Activated CD4-positive, alpha-beta T cell treated with anti-CD3 and anti-CD28 coated beads, Interleukin-2, amount 10 ng/mL, durations not matched to agents 24 days and 14 days (primary cell): ENCODE measurements at places on chromosomes 12 and 14.

- no peak for DNase-seq
- no peak overlapping the region for H3K4me3 ChIP-seq
- H3K27me3 ChIP-seq, result no peaks in the 10 kb centered on the region
- no peaks in the 10 kb centered on the region for H3K36me3 ChIP-seq
- peaks cover 5% of the 10 kb centered on the region for H3K4me1 ChIP-seq
Measured at GRCh38 chr14:31277085-31277484, 69.5 kb upstream of the HECTD1 start.

DNA sequence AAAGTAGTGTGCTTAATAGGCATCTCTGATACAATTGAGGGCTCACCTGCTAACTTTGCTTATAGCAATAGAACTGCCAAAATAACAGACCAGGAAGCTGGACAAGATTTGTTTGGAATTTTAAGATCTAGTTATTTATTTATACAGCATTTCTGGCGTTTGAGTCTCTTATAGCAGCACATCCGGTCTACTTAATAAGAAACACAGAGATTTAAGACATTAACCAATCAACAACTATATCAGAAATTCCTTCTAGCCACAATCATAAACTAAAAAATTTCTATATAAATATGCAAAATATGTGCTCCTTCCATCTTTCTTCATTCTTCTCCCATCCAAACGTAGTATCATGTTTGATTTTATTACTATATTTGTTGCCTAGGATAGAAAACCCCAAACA, 2.6 kb downstream of the RTN1 start:
- H3K36me3 ChIP-seq, result no peaks in the 10 kb centered on the region
- H3K4me1 ChIP-seq, result peaks cover 7% of the 10 kb centered on the region
- no peak overlapping the region for H3K4me3 ChIP-seq

- H3K36me3 ChIP-seq, result no peaks in the 10 kb centered on the region
- peaks cover 10% of the 10 kb centered on the region for H3K27me3 ChIP-seq
- H3K27ac ChIP-seq, result no peak overlapping the region
- no peak for DNase-seq
- no peaks in the 10 kb centered on the region for H3K4me1 ChIP-seq
- H3K4me3 ChIP-seq, result no peak overlapping the region
Measured at GRCh38 chr14:30790827-30791226, 83.5 kb upstream of the COCH start.

DNA sequence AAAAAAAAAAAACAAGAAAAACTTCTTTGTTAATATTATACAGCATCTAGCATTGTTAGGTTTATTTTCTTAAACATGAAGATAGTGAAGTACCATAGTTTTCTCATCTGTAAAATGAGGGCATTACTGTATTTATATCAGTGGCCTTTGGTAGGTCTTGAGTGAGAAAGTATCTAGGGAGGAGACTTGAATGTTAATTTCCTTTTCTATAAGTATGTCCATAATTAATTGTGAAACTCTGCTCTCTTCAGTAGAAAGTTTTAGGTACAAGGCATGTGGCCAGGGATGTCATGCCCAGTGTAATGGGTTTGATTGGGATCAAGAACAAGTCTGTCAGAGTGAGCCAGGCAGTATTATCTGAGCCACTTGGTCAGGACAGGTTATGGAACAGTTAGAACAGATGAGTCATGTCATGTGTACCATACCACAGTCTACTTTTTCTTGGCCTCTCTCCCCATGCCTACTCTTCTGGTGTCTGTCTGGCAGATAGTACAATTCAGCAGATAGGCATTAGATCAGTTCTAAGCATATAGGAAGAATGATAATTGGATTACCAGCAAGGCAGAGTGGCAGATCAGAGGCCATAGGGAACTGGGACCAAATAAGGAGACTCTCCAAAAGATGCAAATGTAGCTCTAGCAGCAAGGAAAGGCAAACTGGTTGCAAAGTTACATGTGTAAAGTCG, 30.4 kb downstream of the FBXO34 start:
- peaks cover 32% of the 10 kb centered on the region for H3K36me3 ChIP-seq
- no peak for DNase-seq
- H3K27ac ChIP-seq, result peak overlapping the region; percentile 70
- H3K27me3 ChIP-seq, result no peaks in the 10 kb centered on the region
- H3K4me1 ChIP-seq, result peaks cover 52% of the 10 kb centered on the region
- H3K4me3 ChIP-seq, result no peak overlapping the region

GRCh38 chr12:57795354-57795753, 12.8 kb downstream of the TSFM start:
- H3K4me3 ChIP-seq, result no peak overlapping the region
- no peak overlapping the region for H3K27ac ChIP-seq
- H3K36me3 ChIP-seq, result peaks cover 50% of the 10 kb centered on the region
- peaks cover 5% of the 10 kb centered on the region for H3K4me1 ChIP-seq
- no peaks in the 10 kb centered on the region for H3K27me3 ChIP-seq

DNA sequence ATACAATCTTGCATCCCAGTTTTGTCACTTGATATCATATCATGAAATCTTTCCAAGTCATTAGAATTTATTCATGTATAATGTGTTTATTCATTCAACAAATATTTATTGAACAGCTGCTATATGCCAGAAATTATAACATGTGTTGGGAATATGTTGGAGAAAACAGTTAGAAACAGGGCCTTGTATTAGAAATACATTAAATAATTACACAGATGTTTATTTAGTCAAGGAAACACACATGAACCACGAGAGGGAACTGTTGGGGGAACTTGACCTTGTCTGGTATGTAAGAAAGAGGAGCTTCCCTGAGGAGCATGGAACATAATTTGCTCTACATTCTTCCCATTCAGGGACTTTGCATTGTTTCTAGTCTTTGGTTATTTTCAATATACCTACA, 191.7 kb upstream of the FRMD6 start:
- DNase-seq, result no peak
- peaks cover 4% of the 10 kb centered on the region for H3K27me3 ChIP-seq
- H3K4me1 ChIP-seq, result no peaks in the 10 kb centered on the region
- H3K36me3 ChIP-seq, result no peaks in the 10 kb centered on the region

GRCh38 chr14:72433511-72433910, 460.4 kb downstream of the DPF3 start:
- H3K4me1 ChIP-seq, result peaks cover 46% of the 10 kb centered on the region
- DNase-seq, result no peak
- H3K27ac ChIP-seq, result no peak overlapping the region
- no peak overlapping the region for H3K4me3 ChIP-seq
- peaks cover 31% of the 10 kb centered on the region for H3K36me3 ChIP-seq
- no peaks in the 10 kb centered on the region for H3K27me3 ChIP-seq
